ENCODE measurements at places on chromosomes 13 and 19.

- DNase-seq: peak; percentile 44
Measured at GRCh38 chr13:99356262-99357091, 49.3 kb upstream of the GPR183 start.

DNA sequence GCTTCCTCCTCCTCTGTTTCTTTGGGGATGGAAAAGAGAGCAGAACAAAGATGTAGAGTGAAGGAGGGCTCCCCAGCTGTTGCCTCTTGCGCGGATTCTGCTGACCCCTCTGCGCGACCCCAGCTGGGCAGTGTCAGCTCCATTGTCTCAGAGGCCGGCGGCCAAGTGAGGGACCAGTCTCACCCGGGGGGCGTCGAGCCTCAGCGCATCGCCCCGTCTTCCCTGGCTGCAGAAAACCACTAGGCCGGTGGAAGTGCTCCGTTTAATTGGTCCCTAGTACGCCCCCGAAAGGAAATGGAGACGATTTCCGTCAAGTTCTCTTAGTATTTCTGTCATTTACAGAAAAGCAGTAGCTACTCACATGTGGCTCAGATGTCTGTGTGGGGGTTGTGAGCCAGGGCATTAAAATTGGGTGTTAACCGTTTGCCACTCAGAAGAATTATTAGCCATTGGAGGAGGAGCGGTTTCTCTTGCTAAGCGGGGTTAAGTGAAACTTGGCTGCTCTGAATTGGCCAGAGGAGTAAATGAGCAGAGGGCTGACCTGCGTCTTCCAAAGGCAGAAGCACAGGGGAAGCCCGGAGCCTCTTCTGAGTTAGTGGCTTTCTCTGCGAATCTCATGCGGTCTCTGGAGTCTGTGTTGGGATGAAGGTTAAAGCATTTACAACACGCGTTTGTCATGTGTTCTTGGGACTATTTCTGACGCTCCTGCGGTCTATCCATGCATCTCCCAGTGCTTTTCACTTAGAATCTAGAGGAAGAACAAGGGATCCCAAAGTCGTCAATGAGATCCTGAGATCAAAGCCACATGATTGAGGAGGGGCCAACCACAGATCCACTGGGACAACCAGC, 132.8 kb upstream of the MYO16 start:
- no peak for DNase-seq

DNA sequence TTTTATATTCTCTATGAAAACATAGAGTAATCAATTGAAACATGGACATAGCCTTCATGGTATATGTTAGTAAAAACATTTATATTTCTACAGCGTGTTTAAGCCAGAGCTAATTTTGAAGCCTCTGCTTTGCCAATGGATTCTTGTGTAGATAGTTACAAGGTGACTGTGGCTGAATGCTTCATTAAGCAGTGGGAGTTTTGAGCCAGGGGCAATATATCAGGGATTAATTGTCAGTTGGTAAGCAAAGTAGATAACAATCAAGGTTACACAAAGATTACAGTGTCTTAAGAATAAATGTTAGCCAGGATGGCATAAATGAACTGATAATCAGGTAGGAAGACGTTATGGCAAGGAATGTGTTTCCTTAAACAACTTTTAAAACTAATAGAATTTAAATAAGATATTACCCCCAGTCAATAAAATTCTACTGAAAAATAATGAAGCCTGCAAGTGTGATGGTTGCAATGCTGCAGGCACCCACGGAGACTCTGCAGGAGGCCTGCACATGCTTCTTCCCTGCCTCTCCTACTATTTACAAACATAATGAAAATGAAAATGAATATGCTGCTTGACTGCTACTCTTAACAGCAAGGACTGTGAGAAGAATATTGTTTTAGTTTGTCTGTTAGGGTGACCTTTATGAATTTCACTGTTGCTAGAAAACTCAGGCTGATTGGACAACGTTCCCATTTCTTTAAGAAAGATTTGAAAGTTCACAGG, 588.5 kb downstream of the GPC5 start:
- no peak for DNase-seq

- DNase-seq: no peak
Measured at GRCh38 chr13:61350341-61350740, 65.3 kb downstream of the PCDH20 start.
